ENCODE measurements at places on chromosomes 4 and X.

GRCh38 chrX:135264206-135264605, 12.3 kb downstream of the ETDA start:
- DNase-seq, result no peak

DNA sequence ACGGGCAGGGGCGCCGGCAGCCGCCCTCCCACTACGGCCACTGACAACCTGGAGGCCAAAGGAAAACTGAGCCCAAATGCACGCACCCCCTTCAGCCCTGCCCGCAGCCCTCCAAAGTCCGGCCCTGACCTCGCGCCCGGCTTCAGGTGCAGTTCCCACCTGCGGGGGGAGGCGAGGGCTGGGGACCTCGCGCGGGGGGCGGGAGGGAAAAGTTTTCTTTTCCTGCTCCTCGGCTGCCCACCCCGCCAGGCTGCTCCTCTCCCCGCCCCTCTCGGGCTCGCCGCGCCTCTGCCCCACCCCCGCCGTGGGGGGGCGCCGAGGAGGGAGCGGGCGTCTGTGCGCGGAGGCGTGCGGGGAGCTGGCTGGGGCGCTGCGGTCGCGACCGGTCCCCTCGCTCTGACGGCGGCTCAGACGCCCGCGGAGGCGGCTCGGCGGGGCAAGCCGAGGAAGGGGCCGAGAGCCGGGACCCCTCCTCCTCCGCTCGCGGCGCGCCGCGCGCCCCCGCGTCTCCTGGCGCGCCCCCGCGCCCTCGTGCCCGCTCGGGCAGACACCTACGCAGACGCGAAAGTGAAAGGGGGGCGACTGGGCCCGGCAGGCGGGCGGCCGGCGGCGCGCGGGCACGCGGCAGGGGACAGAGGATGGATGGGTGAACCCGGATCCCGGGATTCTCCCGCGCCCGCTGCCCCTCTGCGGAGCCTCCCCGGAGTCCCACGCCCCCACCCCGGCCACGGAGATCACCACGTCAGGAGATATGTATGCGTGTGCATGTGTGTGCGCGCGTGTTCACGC, 3.1 kb upstream of the NR3C2 start:
- DNase-seq, result peak; percentile 54

- no peak for DNase-seq
Measured at GRCh38 chrX:73849073-73849472, 286.1 kb downstream of the CHIC1 start.

- DNase-seq, result peak; percentile 62
Measured at GRCh38 chr4:4734425-4734824, 125.0 kb upstream of the MSX1 start.

DNA sequence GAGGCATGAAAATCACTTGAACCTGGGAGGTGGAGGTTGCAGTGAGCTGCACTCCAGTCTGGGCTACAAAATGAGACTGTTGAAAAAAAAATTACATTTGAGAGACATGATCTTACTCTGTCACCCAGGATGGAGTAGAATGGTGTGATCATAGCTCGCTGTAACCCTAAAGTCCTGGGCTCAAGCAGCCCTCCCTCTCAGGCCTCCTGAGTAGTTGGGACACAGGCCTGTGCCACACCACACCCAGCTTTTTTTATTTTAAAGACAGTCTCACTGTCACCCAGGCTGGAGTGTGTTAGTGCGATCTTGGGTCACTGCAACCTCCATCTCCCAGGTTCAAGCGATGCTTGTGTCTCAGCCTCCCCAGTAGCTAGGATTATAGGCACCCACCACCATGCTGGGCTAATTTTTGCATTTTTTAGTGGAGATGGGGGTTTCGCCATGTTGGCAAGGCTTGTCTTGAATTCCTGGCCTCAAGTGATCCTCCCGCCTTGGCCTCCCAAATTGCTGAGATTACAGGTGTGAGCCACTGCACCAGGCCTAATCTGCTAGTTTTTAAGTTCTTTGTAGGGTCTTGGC, 6.1 kb downstream of the RPS3A start:
- DNase-seq, result no peak

- DNase-seq, result no peak
Measured at GRCh38 chr4:155495572-155496293, 119.0 kb upstream of the MAP9 start.

DNA sequence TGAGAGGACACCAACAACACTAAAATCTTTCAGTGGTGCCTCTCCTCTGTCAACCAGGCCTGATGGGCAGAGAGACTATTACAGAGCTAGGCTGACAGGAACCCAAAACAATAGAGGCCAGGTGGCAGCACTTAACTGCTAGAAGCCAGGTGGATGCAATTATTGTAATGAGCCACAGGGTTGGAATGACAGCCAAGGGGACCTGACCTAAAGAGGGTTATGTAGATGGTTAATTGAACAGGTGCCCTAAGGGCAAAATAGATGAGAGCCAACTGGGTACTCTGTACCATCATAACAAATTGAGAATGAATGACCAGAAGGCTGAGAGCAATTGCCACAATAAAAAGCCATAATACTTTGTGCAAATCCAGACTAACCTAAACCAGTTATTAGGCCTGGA, 24.7 kb upstream of the FRAS1 start:
- DNase-seq, result no peak

- no peak for DNase-seq
Measured at GRCh38 chrX:14554131-14554715, 24.9 kb downstream of the GLRA2 start.

DNA sequence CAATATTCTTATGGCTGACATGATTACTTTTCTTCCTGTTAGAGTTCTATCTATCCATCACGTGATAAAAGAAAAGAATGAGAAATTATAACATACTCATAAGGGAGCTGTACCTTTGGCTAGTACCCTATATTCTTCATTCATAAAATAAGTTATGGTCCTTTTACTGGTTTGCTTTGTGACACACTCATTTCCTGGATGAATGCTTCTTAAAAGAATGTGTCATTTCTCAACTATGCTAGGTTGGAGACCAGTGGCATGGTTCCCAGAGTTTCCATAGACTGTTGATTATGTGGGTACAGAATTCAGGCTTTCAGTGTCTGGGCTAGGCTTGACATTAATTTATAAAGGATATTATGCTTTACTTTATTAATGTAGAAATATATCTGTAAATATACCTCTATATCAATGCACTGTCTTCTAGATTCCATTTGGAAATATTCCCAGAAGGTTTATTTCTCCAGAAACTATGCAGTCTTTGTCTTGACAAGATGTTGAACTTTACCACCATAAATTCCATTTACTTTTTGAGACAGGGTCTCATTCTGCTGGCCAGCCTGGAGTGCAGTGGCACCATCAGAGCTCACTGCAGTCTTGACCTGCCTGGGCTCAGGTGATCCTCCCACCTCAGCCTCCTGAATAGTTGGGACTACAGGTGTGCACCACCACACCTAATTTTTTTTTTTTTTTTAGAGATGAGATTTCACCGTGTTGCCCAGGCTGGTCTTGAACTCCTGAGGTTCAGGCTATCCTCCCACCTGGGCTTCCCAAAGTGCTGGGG, 23.8 kb downstream of the NUDT6 start:
- no peak for DNase-seq

DNA sequence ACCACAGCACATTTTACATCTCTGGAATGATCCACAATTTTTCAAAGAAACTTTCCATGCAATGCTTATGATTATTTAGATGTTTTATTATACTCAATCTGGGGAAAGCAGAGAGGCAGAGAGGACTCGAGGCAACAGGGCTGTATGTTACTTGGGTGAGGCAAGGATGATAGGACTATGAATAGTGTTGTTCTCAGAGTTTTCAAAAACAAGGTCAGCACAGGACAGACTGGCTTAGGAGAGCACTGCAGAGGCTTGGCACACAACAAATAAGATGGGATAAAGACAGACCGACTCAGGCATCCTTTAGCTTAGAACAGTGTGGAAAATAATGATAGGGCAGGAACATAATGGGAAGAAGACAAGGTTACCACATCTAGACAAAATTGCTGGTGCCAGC, 65.4 kb downstream of the TMEM150C start:
- no peak for DNase-seq

DNA sequence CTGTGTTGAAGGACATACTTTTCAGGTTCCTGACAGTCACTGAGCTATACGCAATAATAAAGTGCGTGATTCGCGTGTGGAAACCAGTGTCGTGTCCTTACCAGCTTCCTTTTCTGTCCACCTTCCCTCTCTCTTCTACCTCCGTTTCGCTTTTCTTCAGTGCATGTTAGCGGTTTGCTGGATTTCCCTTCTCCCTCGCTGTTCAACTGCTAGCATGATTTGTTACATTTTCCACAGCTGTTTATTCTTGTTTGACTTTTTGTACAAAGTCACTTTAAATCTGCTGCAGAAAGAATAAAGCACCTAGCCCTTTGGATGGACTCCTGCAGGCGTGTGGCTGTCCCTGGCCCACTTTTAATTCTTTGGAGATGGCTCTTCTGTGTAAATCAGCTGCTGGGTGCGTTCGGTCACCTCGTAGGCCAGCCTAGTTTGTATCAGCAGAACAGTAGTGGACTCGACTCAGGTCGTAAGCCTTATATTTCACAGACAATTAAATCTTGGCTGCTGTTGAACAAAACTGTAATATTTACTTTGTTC, 8.9 kb upstream of the HAND2 start:
- no peak for DNase-seq

DNA sequence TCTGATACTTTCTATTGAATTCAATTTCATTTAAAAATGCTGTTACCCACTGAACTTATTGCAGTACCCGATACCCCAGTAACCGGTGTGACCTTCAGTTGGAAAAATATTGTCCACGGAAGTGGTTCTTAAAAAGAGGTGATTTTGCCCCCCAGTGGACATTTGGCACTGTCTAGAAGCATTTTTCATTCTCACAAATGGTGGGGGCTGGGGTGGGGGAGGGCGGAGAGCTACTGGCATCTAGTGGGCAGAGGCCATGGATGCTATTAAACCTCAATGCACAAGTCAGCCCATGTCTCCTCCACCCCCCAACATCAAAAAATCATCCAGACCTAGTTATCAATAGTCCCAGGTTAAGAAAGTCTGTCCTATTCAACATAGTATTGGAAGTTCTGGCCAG, 19.6 kb upstream of the CHM start:
- no peak for DNase-seq

DNA sequence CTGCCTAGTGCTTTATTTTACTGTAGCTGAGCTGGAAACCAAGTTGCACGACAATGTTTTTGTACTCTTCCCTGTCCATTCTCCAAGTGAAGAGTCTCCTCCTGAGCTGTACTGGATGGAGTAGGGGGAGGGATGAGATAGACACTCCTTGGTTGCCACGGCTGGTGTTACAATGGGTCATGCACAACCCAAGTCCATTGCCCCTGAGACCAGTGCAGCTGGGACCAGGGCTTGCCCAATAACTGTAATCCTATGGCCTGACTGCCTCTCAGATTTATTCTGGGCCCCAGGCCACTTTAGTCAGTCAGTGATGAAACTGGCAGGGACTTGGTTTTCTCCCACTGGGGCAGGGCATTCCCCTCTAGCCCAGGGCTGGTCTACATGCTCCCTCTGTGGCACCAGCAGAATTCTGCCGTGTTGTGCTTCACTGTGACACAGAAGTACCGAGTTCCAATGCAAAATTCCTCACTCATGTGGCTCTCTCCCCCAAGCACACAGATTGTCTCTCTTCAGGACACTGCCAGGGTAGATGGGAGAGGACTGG, 203.3 kb upstream of the PCDH18 start:
- no peak for DNase-seq

DNA sequence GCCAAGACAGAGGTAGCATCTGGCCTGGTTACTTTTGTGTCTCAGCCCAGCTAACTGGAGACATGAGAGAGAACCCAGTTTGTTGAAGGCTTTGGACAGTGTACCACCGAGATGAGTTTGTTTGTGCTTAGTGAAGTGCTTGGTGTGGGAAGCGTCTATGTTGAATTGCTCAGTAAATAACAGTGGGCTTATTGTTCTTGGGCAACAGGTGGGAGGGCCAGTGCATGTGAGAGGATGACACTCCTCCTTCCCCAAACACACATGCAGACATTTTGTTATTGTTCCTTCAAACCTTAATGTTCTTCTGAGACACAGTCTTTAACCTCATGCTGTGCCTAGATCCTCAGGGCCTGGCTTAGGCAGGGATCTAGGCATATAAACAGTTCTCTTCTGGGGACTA, 39.7 kb downstream of the MSN start:
- no peak for DNase-seq

DNA sequence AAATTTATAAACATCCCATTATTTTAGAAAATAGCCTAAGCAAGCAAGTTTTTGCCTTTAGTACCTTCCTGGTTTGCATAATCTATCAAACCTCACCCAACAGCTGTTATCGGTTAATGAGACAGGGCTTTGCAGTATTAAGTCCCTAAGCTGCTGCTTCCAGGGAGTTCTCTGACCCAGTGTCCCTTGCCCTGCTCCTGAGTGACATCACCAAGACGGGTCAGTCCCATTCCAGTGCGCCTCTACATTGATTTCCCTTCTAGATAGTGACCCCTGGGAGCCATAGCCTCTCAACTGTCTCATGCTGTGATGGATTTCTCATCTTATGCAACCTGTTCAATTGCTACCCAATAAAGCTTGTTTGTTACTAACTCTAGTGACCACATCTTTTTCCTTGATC, 410.4 kb downstream of the SPOCK3 start:
- no peak for DNase-seq

GRCh38 chr4:184477201-184477999, 3.0 kb upstream of the IRF2 start:
- DNase-seq, result no peak

DNA sequence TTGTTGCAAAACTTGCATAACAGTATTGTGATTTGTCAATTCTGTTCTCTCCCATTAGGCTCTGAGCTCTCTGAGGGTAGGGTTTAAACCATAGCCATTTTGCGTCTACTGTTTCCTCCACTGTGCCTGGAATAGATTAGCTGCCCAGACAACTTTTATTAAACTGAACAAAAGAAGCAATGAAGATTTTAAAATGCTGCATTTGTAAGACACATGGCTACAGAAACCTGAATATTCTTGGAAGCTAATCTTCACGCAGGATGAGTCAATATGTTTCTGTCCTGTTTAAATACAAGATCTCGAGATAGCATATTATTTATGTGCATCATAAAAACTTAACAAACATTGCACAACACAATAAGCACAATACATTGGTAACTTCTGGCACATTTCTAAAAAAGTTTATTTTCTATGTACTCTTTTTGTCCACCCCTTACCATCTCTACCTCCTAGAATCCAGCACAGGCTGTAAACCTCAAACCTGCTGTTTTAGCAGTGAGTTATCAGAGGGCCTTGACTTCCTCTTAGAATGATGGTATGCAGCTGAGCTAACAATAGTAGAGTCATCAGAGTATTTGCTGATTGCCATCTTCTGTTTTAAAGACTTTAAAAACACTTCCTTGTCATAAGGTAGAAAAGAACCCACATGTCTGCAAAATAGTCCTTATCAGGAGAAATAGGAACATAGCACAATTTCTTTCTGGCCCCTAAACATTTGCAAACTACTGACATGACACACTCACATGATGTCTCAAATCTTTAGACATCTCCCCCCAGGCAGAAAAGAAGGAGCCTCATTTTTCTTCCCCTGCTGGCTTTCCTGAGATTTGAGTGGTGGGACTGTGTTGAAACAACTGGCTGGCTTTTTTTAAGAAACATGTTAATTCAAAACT, 10.6 kb upstream of the CCNG2 start:
- no peak for DNase-seq

DNA sequence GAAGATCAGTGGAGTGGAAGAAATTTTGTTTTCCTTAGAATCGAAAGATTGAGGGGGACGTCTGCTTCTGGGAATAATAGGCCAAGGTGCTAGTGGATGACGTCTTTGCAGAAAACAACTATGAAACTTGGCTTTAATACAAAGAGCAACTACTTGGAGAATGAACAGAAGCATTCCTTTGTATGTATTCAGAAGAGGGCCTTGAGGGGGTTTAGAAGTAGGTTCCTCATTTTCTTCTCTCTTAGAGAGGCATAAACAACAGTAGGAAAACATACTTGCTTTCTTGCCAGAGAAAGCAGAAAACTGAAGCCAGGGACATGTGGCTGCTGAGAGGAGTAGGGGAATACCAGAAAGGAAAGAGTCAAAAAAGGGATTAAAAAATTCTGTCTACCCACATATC, 167.8 kb downstream of the ZNF330 start:
- DNase-seq, result no peak
